Mesothelial cell of epicardium (in vitro differentiated cells): ENCODE measurements at places on chromosomes 12 and 14. TPM values are rescaled to one million over a fixed set of nuclear protein-coding genes. Genes with fewer than 3 reads are reported as not detected.

GRCh38 chr12:111409780-111410430 lies 4.2 kb downstream of the SH2B3 start:
- DNase-seq: no peak

DNA sequence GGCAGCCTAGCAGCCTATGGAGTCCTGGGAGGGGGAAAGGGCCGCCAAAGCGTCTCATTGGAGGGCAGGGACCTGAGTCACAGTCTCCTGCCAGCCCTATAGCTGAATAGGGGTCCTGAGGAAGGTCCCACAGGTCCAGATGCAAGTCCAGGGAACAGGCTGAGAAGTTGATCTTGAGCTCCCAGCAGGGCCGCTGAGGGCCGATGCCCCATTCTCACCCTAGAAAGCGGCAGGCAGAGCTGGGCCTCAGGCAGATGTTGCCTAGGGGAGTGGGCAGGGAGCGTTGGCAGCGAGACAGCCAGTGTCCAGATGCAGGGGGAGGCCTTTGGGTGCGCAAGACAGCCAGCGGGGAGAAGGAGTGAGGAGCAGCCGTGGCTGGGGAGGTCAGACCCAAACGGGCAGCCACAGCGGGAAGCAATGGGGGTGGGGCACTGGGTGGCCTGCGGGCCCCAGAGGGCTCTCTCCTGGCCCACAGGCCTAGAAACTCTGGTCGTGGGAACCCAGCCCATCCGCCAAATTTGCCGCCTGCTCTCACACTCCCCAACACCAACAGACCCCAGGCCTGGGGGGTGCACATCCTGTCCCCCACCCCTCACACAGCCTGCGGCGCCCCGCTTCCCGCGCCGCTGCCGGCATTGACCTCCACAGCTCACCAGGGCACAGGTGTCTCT lies 1.1 kb downstream of the HDAC7 start:
- DNase-seq: no peak

GRCh38 chr14:105286759-105287144 lies 14.0 kb downstream of the BRF1 start:
- DNase-seq: no peak

DNA sequence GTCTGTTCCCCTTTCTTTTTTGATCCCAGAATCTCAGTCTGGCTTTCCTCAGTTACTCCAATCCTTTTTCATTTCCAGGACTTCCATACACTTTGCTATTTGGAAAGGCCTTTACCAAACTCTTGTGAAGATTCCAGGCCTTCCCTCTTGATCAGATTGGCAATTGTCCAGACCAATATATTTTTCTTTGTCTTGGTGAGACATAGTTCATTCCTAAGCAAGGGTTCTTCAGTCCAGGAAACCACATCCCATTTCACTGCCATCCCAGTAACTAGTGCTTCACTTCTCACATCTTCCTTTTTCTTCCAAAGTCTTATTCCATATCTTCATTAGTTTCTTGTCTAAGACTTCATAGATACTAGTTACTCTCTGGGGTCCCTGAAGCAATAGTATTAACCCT lies 2.1 kb upstream of the PTPRQ start:
- DNase-seq: no peak

DNA sequence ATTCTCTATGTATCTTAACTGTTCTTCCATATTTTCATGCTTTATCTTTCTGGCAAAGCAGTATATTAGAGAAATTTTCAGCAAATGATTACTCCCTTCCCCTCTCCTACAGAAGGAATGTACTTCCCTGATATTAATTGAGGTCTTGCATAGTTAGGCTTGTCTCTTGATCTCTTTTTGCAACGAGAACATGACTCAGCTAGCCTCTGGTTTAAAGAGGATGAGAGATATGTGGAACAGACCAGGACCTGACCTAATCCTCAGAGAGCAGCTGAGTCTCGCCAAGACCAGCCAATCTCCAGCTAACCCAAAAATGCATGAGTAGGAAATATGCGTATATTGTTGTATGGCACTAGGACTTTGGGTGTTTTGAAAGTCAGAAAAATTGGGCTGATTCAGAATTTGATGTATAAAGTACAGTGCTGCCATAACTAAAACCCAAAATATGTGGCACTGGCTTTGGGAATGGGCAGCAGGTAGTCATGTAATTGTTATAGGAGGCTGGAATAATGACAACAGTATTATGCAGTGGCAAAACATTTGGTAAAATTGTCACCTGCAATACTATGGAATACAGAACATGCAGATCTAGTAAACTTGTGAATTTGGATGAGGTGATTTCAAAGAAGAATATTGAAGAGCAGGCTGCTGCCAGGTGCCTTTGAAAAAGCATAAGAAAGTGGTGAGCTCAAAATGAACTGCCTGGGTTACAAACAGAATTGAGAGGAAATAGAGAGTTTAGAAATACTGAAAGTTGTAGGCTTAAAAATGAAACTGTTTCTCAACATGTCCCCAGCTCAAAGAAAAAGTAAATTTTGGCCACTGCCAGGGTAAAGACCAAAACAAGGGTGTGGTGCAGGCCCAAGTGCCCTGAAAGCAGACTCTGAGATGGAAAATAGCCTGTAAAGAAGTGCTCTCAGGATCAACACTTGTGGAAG lies 9.3 kb upstream of the USP15 start:
- no peak for DNase-seq

GRCh38 chr14:34711169-34711568 lies 3.2 kb downstream of the CFL2 start:
- no peak for DNase-seq

DNA sequence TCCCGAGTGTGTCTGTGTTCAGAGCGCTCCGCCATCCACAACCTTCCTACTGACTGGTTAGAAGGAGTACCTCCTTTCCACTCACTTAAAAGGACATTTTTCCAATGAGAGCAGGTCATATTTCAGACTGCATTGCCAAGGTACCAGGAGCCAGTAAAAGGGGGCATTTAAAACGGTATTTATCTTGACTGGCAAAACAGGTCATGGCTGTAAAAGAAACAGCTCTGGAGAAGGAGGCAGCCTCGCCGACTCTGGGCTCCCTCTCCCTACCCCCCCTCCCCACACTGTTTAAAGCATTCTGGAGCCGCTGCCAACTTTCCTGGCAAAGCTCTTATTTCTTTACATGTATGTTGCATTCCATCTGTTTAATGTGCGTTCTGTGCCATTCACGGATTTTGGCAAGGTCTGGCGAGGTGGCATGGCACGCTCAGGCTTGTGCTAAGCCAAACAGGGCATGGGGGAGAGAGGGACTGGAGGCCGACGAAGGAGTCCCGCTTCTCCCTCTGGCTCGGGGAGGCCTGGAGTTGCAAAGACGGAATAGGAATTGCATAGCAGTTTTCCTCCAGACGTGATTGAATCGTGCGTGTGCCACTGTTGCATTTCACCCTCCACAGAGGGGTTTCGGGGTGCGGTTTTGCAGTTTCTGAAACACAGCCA lies 41.2 kb upstream of the MED13L start:
- DNase-seq: no peak

- no peak for DNase-seq
These were observed 139.8 kb downstream of the FOXN3 start for GRCh38 chr14:89277203-89277602.

DNA sequence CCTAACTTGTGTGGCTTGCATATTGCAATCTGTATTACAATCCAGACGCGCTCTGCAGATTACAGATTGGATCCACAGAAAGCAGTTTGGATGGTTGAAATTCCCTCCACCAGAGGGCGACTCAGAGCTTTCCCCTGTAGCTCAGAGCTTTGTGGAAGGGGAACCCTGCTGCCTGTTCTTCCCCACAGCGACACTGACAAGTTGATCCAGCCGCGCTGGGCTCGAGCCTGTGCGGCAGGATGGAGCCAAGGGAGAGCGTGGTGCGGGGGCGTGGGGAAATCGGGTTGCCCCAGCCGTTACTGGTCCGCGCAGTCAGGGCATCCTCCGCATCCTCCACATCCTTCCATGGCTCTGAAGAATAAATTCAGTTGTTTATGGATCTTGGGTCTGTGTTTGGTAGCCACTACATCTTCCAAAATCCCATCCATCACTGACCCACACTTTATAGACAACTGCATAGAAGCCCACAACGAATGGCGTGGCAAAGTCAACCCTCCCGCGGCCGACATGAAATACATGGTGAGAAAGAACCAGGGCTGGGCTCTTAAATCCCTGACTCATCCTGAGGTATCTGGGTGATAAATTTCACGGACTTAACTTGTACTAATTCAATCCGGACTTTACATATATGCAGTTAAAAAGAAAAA lies at the start of gene GLIPR1L1:
Gene GLIPR1L1, plus strand, starts transcription at position 287 of the 647 bp plus-strand sequence. Its CDS starts 59 bp downstream, at position 346.
- peak; percentile 93 for DNase-seq

DNA sequence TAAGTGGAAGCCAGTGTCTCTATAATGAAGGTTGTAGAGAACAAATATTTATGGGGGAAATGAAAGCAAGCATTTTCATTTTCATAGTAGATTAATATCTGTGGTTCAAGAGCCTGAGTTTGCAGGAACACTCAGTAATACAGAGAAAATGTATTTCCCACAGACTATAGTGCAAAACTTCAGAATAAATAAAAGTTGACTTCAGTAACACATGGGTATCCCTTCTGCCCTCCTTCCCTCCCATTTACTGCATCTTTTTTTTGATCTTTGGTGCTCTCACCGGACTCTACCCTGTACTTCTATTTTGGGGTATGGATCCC lies 75.3 kb upstream of the AMN1 start:
- DNase-seq: no peak

- no peak for DNase-seq
These were observed 9.1 kb downstream of the KRT8 start for GRCh38 chr12:52895726-52896189.

- no peak for DNase-seq
These were observed 271.8 kb downstream of the TRHDE start for GRCh38 chr12:72543777-72544467.

DNA sequence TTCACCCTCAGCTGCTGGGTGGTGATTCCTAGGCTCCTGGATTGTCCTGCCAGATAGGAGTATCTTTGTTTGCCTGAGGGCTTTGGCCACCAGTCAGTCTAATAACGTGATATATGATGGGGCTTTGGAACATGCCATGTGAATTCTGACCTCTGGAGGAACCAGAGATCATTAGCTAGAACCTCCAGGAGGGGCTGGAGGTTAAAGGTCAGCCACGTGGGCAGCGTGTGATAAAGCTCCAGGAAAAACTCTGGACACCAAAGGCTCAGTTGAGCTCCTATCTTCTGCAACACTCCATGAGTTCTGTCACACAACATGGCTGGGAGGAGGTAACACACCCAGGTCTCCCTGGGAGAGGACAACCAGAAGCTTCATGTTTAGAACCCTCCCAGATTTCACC lies 251.1 kb downstream of the DAD1 start:
- DNase-seq: no peak

- no peak for DNase-seq
These were observed 5.9 kb upstream of the WASHC3 start for GRCh38 chr12:102067574-102068258.

GRCh38 chr14:21098076-21098891 lies at the start of gene ZNF219:
ZNF219 (minus strand) TSS chr14:21098655; CDS start chr14:21093591, 5,064 bp downstream.
- peak; percentile 56 for DNase-seq

DNA sequence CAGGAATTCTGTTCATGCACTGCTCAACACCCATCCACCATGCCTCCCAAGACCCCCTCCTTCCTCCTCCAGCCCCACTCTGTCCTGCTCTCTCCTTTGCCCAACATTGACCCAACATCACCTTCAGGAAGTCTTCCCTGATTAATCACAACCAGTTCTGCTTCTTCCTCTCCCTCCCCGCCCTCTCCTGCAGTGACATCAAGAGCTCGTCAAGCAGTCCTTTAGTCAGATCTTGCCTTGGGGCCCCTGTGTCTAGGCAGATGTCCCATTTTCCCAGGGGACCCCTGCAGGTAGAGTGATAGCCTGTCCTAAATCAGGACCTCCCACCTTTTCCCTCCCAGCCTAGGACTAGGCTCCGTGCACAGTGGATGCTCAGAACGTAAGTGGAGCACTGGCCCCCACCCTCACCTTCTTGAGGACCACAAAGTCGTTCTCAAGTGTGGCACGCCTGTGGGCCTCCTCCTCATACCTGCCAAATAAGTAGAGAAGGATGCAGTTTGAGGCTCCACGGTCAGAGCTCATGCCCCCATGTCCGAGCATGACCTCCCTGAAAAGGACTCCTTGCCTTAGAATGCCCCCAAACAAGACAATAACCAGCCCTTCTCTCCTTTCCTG lies 2.3 kb downstream of the KRT78 start:
- no peak for DNase-seq

- DNase-seq: peak; percentile 38
These were observed 5.3 kb downstream of the B4GALNT1 start for GRCh38 chr12:57627501-57628279.

DNA sequence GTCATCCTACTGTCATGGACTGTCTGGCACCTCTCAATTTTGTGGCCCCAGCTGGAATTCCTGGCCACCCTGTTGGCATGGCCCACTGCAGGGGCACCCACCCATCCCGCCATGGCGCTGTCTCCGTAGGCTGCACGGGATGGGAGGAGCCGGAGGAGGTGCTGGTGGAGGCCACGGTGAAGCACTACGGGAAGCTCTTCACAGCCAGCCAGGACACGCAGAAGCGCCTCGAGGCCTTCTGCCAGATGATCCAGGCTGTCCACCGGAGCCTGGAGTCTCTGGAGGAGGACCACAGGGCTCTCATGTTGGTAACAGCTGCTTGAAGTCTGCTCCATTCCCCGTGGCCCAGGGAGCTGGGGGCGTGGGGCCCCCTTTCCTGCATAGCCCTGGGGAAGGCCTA lies 3.9 kb downstream of the CCDC197 start:
- no peak for DNase-seq

DNA sequence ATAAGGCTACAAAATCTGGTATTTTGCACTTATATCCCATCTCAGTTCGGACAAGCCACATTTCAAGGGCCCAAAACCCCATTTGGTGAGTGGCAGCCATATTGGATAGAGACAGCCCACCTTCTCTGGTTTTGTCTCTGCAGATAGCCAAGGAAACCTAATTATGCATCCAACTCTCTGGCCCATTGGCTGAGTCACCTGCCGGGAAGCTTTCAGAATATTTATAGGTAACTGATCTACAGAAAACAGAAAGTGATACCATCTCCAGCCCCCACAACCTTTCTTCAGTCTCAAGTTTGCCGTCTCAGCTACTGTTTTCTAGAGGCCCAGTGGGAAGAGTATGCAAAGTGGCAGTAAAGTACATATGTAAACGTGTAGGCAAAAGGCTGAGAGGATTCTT lies 33.7 kb upstream of the PPP1CC start:
- no peak for DNase-seq

The ACRBP gene
- total RNA-seq: 2.7 to 3.7 TPM (median 3.5 TPM) in 3 replicates

The TOMM20L gene
- total RNA-seq: 0.47 TPM in 1 of 3 replicates, not detected in the others

The SYT1 gene
- total RNA-seq: 13.6 to 15.4 TPM (median 15.3 TPM) in 3 replicates

The GYS2 gene
- total RNA-seq: not detected in 3 replicates

The PROX2 gene
- total RNA-seq: not detected in 3 replicates

The CLEC2A gene
- total RNA-seq: 0.29 TPM in 1 of 3 replicates, not detected in the others
